ENCODE measurements at places on chromosomes 12 and 14.

DNA sequence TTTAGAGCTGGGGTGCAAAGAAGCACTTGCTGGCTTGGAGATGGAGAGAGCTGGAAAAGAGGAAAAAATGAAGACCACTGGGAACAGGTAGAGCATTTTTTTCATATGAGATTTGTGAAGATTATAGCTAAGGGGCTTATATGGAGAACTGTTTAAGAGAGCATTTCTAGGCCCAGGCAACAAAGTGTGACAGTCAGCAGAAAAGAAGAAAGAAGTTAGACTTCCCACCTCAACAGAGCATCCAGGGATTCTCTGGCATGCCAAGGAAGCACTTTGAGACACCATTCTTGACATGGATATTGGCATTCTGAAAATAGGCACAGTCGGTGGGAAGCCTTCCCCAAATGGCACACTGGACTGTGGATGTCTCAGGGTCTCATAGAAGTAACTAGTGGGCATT is 195.5 kb downstream of the KLHL28 start:
- no peak for DNase-seq

DNA sequence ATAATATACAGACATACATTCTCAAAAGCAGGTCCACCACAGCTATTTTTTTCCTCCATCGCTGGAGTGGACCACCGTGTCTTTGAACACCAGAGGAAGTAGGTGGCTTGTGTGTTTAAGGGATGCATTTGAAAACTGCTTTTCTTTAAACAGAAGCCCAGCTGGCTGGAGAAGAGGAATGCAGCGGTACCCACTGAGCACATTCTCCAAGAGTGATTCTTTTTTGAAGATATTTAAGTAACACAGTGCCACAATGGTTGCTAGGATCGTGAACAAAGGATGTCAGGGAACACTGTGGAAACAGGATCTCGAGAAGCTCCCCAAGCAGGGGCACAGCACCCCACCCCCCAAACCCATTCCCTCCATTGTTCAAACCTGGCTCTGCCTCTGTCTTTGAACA is 286.6 kb upstream of the PWP1 start:
- no peak for DNase-seq

DNA sequence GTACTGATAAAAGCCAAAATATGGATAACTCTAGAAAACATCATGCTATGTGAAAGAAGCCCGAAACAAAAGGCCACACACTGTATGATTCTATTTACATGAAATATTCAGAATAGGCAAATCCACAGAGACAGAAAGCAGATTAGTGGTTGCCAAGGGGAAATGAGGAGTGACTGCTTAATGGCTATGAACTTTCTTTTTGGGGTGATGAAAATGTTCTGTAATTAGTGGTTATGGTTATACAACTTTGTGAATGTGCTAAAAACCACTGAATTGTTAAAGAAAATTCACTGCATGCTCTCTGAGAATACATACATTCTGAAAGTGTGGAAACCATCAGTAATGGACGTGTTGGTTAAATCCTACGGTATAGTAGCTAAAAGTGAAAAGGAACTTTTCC is 39.9 kb upstream of the STON2 start:
- DNase-seq = no peak

DNA sequence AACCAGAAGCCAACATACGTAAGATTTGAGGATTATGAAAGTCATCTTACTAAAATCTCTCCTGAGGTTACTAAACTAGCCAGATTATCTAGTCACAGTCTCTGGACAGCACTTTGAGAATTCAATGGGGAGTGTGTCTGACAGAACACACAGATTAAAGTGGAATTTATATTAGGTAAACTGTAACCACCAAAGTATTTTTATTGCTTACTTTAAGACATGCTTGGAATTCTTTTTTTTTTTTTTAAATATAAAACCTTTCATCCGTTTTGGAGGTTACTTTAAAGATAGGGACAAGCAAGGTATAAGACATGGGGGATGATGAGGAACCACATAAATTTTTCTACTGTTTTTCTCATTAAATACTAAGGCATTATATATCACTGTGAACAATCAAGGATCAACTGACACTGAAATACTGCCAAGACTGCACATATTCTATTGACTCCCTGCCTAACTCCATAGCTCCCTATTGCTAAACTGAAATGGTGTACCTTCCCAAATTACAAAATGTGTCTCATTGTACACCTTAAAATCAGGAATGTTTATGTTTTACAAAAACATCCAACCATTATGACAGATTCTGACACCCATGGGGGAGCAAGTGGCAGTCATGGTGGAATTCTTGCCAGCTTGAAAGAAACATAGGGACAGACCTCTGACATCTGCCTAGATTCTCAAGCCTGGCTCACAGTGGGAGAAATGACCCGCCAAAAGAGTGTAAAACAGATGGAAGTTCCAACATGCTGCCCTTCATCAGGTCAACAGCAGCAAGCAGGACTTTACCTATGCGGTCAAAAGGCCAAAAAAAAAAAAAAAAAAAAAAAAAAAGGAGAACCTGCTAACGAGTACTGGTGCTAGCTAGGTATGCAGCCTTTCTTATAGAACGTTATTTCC is 239.3 kb downstream of the MED13L start:
- no peak for DNase-seq

GRCh38 chr14:104707608-104708595 is 16.1 kb upstream of the ADSS1 start:
- DNase-seq = no peak

- DNase-seq = no peak
These were observed 167.9 kb downstream of the PPFIA2 start for GRCh38 chr12:81591256-81591655.

DNA sequence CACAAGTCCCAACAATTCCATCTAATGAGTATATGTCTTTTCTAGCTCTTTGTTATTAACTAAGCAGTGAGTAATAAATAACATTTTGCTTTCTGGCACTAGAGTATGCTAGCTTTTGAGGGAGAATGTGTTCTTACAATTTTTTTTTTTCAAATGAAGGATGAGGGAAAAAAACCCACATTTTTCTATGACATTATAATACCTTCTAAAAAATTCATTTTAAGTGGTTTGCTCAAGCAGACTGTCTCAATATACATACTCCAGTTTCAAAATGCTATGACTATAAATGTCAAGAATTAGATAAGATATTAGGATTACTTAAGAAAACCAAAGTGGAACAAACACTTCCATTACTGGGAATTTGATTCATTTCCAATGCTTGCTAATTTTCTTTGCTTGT is 394.6 kb downstream of the C12orf75 start:
- no peak for DNase-seq

DNA sequence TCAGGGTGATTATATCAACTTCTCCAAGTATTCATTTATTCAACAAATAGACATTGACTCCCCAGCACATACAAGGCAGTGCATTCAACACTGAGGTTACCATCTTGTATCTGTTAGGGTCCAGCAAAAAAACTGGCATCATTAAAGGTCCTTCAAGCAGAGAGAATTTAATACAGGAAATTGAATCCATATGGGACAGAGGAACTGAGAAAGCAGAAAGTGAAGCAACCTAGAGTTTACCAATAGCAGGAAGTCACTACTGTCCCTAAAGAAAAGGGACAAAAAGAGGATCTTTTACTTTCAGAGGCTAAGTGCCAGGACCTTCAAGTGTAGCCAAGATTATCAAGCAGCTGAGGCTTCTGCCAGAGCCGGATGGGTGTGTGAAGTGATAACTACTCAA is 237.8 kb upstream of the TBX3 start:
- DNase-seq = no peak

Measured in bone marrow (tissue), 2 donors.